Activated CD8-positive, alpha-beta memory T cell treated with anti-CD3 and anti-CD28 coated beads for 48 hours (primary cell): ENCODE measurements at places on chromosomes 3 and 15.

- no peak for DNase-seq
These were observed 799 bp upstream of the C2CD4B start for GRCh38 chr15:62165793-62166375.

GRCh38 chr3:137035631-137036030 lies 77.8 kb downstream of the IL20RB start:
- no peak for DNase-seq

DNA sequence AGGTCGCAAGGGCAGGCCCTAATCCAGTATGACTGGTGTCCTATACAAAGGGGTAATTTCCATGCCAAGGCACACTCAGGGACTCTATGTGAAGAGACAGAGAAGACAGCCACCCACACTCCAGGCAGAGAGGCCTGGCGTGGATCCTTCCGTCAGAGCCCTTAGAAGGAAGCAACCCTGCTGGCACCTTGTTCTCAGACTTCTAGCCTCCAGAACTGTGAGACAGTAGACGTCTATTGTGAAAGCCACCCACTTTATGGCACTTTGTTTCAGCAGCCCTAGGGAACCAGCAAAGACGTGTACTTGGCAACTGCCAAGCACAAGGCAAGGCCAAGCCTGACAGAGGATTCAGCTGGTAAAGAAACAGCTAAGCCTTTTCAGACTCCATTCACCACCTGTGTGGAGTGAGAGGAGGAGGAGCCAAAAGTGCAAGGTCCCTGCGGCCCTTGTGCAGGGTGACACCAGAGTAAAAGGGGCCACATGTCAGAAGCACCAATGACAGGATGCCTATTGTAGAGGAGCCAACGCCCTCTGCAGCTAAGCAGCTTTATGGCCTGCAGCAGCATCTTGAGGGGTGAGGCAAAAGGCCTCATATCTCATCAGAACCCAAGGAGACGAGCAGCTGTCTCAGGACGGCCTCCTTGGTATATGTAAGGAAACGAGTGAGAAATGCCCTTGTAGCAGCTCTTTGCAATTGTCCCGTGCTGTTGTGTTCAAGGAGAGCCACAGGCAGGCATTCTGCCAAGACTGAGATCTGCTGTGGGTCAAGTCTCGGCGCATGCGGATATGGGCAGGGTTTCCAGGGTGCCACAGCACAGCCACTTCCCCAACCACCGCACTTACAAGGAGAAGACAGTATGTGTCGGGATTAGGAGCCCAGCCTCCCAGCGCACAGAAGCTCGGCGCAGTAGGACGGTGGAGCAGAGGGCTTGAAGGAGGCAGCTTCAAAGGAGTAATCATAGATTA lies 121.5 kb upstream of the LIPC start:
- no peak for DNase-seq

- DNase-seq, result no peak
These were observed 760.1 kb downstream of the ZNF385D start for GRCh38 chr3:20990896-20991295.
